ENCODE measurements at places on chromosomes 2 and 18. TPM values are rescaled to one million over a fixed set of nuclear protein-coding genes. Genes with fewer than 3 reads are reported as not detected.

GRCh38 chr2:70986499-70987189 is 8.0 kb downstream of the TEX261 start:
- no peak for DNase-seq

DNA sequence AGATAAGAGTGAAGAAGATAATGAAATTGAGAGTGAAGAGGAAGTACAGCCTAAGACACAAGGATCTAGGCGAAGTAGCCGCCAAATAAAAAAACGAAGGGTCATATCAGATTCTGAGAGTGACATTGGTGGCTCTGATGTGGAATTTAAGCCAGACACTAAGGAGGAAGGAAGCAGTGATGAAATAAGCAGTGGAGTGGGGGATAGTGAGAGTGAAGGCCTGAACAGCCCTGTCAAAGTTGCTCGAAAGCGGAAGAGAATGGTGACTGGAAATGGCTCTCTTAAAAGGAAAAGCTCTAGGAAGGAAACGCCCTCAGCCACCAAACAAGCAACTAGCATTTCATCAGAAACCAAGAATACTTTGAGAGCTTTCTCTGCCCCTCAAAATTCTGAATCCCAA is 15.7 kb downstream of the MSH6 start:
- no peak for DNase-seq

DNA sequence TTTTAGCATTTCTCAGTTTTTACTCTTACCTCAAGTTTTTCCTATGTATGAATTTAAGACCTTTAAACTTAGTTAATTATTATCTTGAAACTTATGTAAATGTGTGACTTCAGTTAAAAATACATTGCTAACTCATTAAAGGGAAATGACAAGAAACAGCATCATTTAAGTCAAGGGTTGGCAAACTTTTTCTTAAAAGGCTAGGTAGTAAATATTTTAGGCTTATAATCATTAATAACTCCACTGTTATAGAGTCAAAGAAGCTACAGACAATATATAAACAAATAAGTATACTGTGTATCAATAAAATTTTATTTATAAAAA is 259.7 kb upstream of the RBMS1 start:
- no peak for DNase-seq

- no peak for DNase-seq
Measured at GRCh38 chr2:1784087-1784486, 39.8 kb upstream of the PXDN start.

DNA sequence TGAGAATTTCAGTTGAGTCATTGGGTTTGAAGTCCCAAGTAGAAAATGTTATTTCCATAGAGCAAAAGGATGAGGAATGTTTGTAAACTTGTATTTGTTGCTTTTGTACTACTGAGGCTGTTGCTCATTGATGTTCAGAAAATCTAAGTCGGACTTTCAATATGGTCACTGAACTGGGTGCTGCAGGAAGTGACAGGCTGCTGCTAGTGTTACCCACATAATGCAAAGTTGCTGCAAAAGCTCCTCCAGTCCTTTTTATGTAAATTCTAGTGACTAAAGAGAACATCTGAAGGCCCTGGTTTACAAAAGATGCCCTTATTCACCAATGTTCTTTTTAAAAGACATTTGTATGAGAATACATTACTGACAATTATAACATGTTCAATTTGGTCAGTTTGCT is 131.1 kb upstream of the FAM98A start:
- no peak for DNase-seq

DNA sequence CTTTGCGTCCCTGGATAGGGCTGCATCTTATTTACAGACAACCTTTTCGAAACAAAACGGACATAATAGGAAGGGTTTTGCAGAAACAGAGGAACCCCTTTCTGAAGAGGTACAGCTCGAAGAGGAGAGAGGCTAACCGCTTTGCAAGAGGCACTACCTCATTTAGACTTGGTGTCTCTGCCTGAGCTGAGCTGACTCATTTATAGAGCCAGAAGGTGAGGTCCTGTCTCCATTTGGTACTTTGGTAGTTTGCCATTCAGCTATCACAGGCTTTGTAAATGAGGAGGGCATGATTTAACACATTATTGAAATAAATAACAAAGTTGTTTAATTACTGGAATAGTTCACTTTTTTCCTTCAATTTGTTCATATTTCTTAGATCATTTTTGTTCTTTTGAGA is 2.2 kb upstream of the NXPH2 start:
- DNase-seq, result no peak

DNA sequence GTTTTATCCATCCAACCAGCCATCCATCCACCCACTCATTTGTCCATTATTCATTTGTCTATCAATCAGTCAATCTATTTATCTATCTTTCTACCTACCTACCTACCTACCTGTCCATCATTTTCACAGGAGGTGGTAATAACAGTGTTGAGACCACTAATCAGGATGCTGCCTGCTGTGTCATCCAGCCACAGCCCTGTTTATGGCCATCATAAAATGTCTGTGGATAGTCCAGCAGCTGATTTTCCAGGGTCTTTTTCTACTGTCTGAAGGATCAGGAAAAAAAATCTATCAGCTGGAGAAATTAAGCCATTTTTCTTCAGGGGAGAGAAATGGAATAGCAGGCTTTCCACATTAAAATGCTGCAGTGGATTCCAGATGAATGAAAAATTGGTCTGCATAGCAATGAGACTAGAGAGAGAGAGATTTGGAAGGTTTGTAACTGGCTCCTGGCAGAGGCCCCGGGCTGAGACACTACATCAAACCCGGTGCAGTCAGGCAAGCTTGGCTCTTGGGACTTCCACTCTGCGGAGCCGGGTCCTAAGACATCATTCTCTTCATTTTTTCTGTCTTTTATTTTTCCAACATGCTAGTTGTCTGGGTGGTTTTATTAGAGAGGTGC is 33.0 kb upstream of the BOD1L2 start:
- DNase-seq, result no peak

- DNase-seq, result no peak
Measured at GRCh38 chr2:11758647-11759046, 12.2 kb downstream of the LPIN1 start.

DNA sequence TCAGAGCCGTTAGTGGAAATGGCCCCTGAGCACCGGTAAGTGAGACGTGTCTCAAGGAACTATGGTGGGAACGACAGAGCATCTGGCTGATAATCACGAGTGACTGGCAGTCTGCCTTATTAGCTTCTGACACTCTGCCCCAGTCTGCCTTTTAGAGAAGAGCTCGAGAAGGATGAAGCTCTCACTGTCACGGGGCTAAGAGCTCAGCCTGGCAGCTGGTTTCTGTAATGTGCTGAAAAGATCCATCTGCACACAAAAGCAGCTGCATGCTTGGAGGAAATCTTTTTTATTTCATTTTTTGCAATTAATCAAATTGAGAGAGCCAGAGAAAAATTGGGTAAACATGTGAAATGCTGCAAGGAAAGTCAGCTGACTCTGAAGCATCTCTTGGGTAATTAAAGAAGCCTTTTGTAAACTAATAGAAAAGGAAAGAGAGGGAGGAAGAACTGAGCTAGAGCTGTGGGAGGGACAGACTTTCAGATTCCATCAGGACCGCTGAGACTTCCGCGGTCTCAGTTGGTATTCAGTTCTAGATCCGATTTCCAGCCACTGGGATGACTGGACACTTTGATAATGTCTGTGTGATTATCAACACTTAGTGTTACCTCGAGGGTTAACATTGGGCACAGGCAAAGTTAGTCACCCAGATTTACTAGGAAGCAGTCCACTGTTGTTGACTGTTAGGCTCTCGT is 24.4 kb downstream of the MBP start:
- DNase-seq, result no peak

Gene ANKRD29
- 0.58 TPM for total RNA-seq

GRCh38 chr2:11241412-11242203 is 86.3 kb downstream of the SLC66A3 start:
- DNase-seq, result no peak

GRCh38 chr2:1814616-1815015 is 70.3 kb upstream of the PXDN start:
- DNase-seq, result no peak

Gene CLIP4
- 17.5 TPM for total RNA-seq

Gene SFXN5
- 16.9 TPM for total RNA-seq

- no peak for DNase-seq
Measured at GRCh38 chr2:160347269-160347863, 146.2 kb downstream of the RBMS1 start.

DNA sequence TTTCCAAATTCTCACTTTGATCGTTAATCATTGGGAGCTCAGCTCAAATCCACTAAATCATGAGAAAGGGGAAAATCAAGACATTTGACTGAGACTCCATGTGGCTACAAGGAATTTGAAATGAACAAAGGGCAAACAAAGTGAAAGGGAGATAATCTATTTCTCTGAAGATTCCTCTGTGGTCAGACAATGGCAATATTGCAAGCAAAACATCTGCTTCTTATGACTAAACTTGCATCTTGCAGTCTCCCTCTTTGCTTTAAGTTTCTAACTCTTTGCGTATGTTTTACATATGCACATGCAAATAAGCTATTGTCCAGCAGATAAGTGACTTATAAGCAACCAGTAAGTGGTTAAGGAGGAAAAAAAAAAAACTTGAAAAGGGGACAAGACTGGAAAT is 299.1 kb upstream of the NXPH2 start:
- no peak for DNase-seq

Gene MYO5B
- total RNA-seq, result 11.2 TPM

Gene GKN2
- total RNA-seq, result not detected

GRCh38 chr2:107436281-107436680 is 390.4 kb upstream of the RGPD4 start:
- no peak for DNase-seq

Gene SERPINB4
- total RNA-seq, result not detected

Gene GPR75
- 2.9 TPM for total RNA-seq

DNA sequence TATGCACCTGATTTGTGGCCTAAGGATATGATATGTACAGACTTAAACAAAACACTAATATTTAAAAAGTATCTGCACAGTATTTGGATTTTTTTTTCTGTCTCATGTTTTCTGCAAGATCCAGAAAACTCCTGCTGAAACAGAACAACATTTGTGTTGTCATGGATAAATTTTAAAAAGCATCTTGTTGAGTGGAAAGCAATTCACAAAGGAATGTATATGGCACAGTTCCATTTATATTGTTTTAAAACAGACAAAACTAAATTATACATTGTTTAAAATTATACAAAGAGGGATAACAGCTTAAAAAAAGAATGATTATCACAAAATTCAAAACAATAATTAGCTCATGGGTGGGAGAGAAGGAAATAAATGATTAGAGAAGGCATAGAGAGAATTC is 193.5 kb downstream of the PPP1R1C start:
- DNase-seq, result no peak

Data from glomerular endothelial cell (primary cell).